ENCODE measurements at places on chromosomes 4 and X.

DNA sequence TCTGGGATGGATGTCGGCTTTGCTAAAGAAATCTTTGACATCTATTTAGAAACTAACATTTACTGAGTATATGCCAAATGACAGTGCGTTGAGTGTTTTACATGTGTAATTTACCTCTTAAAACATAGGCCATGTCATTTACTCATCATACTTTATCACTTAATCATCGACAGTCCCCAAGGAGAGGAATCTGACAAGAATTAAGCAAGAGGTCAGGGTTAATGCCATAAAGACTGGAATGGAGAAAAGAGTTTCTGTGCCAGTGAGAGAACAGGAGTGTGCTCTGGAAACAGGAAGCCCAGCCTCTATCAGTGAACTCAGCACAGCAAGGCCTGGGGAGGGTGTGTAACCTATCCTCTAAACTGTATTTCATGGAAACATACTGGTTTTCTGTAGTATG lies 28.0 kb upstream of the AMOT start:
- no peak for DNase-seq

DNA sequence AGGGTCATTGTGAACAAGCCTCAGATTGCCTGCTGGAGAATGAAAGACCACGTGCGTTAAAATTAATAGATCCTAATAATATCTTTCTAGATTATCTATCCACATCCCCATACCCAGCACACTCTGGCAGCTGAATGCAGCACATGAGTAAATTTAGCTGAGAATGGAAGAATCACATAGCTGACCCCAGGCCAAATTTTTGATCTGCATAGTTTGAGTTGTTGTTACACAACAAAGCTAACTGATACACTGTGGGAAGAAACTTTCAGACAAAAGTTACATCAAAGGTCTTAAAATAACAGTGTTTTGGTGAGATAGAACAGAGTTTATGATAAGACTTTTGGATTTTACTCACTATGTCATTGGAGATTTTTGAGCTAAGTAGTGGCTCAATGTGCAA lies 72.4 kb upstream of the ANXA10 start:
- DNase-seq, result no peak

DNA sequence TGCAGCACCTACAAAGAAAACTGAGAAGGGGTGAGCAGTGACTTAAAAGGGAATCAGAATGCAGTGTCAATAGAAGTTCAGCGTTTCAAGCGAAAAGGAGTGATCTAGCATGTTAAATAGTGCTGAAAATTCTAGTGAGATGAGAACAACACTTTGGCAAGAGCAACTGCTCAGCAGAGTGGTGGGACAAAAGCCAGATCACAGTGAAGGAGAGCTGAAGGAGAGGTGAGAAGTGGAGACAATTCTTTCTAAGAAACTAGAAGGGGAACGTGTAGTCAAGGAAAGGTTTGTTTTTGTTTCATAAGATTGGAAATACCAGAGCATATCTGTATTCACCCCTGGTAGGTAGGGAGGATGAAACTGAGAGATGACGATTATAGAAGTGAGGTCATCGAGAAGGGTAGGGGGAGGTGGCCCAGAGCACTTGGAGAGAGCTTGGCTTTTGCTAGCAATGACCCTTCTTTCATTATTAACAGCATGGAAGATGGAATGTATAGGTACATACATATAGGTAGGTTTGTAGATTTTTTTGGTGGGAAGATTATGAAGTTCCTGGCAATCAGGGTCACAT lies 33.7 kb downstream of the SRPX2 start:
- DNase-seq, result no peak

DNA sequence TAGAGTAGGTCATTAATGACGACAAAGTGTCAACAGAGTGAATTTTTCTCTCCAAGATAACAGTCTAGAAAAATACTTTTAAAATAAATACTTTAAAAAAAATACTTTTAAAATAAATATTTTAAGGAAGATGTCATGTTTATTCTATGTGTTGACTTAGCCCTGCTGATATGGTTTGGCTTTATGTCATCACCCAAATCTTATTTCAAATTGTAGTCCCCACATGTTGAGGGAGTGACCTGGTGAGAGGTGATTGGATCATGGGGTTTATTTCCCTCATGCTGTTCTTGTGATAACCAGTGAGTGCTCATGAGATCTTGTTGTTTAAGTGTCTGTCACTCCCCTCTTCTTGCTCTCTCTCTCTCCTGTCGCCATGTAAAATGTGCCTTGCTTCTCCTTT lies 754.9 kb upstream of the SLIT2 start:
- DNase-seq, result no peak

DNA sequence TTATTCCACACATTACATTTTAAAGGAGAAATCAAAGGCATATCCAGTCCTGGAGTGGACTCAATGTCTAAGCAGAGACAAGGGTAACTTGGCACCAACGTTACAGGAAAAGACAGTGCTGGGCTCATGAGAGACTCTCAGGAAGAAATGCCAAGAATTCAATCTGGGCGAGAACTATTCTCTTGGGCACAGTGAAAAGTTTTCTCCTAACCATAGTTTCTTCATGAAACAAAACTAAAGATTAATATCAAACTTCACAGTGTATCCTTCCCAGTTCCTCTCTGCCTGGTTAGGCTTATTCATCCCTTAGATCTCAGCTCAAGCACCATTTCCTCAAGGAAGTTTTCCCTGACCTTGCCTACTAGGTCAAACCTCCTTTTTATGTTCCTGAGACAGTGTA lies 109.4 kb upstream of the TLL1 start:
- DNase-seq, result no peak

DNA sequence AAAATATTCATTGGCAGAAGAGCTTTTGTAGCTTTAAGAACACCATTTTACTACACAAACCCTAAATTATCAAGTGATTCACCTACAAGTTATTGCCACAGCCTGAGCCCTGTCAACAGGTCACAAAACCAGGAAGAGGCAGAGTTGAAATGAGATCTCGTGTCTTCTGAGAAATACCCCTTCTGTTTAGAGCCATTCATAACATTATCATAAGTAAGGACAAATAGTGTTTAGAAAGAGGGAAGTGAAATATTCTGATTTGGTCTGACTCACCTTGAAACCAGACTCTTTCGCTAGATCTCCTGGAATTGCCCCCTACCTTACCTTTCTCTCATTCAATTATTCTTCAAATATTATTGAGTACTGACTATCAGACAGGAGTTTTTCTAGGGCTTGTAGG lies 5.9 kb downstream of the ETDB start:
- DNase-seq, result no peak

GRCh38 chrX:109347632-109348031 lies 134.3 kb downstream of the GUCY2F start:
- no peak for DNase-seq

DNA sequence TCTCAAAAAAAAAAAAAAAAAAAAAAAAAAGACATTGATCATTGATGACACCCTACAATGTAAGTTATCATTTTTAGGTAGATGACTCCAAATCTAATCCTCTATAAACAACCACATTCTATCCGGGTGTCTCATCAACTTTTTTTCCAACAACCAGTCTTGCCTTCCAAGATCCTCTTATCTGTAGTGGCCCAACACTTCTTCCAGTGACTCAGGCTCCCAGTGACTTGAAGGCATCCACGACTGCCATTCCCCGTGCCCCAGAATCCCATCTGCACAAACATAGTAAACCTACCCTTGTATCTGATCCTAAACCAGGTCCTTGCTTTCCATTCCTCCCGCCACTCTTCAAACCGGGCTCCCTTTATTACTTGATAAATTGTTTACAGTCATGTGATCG lies 15.6 kb upstream of the TSPAN5 start:
- DNase-seq, result no peak

DNA sequence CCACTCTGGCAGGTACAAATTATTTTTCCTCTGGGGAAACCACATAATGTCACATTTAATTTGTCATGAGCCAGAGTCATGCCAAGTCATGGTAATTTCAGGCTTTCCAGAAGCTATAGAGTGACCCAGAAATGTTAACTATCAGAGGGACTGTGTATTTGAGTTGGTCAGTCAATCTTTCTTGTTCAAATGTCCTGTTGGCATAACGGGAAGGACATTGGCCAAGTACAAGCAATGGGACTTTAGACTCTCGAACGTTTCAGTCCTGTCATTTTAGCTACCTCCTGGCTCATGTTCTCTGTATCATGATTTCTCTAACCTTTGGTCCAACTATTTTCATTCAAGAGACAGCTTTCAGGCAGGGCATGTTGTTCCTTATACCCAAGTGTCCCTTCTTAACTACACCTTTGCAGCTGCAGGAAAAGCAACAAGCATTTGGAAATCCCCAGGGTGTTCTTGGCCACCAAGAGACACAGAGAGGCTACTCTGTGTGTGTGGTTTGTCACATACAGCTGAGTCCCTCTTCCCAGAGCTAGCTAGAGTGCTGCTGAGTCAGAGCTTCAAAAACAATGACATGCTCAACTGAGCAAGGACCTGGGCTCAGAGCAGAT lies 142.6 kb downstream of the EGF start:
- no peak for DNase-seq

DNA sequence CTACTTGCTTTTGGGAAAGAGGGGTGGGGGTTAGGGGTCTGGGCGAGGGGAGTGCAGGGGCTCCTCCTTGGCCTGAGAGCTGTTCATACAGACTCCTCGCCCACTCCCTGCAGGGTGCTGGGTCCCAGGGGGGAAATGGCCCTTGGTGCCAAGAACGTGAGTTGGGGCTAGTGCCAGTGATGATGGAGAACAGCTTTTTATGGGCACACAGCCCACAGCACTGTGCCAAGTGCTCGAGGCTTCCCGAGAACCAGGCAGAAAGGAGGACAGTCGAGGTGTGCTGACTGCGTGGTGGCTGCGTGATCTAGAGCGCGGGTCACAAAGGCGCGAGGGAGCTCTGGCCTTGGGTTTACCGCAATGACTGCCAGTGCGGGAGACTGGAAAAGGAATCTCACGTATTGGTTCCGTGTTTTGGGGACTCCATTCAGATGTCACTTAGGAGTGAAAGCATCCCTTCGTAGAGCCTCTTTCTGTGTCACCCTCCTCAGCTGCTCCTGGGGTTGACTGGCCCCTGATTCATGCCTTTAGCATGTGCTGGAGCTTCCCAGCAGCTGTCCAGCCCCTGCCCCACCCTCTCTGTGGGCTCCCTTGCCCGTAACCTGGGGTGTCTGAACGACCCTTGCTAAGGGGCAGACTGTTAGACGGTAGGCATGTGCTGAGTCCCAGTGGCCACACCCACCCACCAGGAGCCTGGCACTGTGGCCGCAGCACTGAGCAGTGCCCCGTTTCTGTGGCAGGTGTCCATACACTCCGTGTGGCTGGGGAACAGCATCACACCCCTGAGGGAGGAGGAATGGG lies 20.9 kb upstream of the MSANTD1 start:
- no peak for DNase-seq

DNA sequence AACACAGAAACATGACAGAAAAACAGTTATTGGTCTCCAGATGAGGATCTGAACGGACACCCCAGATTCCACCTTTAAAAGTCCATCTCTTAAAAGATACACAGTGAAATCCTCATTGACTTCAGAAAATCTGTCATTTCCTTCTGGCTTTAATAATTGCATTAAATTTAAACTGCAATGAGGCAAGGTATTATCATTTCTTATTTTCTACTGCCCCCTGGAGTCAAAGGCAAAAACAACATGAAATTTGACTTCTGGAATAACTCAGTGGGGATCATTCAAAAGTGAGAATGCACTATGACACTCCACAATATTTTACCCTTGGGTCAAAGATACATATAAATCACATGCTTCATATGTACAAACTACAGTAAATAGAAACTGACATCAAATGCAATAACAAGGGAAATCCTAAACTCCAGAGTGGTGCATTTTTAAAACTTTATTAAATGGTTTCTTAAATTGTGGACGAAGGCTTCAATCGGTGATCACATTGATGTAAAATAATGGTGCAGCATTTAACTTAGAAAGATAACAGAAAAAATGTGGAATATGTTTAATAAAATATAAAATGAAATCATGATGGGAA lies 56.4 kb upstream of the SPANXN1 start:
- DNase-seq, result no peak

GRCh38 chr4:153547520-153547919 lies 81.4 kb downstream of the TMEM131L start:
- DNase-seq, result no peak

DNA sequence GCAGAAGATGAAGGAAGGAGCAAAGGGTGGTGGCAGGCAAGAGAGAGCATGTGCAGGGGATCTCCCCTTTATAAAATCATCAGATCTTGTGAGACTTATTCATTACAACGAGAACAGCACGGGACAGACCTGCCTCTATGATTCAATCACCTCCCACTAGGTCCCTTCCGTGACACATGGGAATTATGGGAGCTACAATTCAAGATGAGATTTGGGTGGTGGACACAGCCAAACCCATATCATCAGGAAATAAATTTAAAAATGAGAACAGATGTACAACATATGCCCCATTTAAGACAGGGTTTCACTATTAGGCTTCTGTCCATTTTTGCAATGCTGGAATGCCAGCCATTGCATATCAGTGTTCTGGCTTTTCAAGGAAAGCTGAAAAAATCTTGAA lies 346.7 kb upstream of the SLIT2 start:
- no peak for DNase-seq

GRCh38 chrX:118943102-118943501 lies 31.3 kb upstream of the LONRF3 start:
- no peak for DNase-seq

GRCh38 chr4:78939667-78940008 lies 400 bp upstream of the PAQR3 start:
- no peak for DNase-seq

- no peak for DNase-seq
Observed at GRCh38 chr4:148205476-148205875, 236.7 kb downstream of the NR3C2 start.

GRCh38 chr4:80216100-80216761 lies 18.9 kb downstream of the PRDM8 start:
- no peak for DNase-seq

DNA sequence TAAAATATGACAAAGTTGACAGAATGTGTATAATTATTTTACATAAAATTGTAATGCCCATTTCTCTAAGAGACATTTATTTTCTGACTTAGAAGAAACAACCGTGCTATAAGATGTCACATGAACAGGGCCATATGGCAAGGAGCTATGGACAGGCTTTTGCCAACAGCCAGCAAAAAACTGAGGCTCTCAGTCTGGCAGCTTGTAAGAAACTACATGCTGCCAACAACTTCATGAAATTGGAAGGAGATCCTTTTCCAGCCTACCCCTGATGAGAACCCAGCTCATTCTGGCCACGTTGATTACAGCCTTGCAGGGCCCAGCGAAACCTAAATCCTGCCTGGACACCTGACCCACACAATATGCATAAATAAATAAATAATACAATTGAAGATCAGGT lies 250.3 kb upstream of the ARSJ start:
- DNase-seq, result no peak

GRCh38 chr4:123167931-123168330 lies 228.7 kb upstream of the SPRY1 start:
- DNase-seq, result no peak

GRCh38 chr4:127889903-127890302 lies 9.2 kb downstream of the PLK4 start:
- no peak for DNase-seq

- no peak for DNase-seq
Observed at GRCh38 chrX:40644821-40645358, 2.5 kb downstream of the CXorf38 start.

DNA sequence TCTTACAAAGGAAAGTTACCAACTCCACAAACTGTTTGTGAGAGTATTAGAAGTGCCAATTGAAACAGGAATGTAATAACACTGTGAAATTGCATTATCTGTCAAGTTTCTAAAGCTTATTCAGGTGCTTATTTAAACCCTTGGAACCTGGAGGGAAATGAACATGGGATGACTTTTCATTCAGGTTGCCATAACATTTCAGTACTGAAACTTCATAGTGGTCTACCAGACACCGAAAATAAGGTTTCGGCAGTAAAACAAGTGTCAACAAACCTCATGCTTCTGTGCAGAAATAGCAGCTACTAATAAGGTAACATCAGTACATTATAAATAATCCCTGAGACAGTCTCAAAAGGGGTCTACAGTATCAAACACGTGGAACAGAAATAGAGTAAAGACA lies 890.7 kb upstream of the INTU start:
- DNase-seq, result no peak

Measured in cortex of kidney (tissue), 1 donor.